ENCODE measurements at places on chromosomes 4 and X.

- no peak for DNase-seq
Measured at GRCh38 chrX:22803353-22803752, 196.4 kb upstream of the DDX53 start.

- no peak for DNase-seq
Measured at GRCh38 chrX:13579661-13580060, 10.3 kb downstream of the EGFL6 start.

GRCh38 chr4:95422436-95422835, 126.3 kb downstream of the UNC5C start:
- DNase-seq = no peak

DNA sequence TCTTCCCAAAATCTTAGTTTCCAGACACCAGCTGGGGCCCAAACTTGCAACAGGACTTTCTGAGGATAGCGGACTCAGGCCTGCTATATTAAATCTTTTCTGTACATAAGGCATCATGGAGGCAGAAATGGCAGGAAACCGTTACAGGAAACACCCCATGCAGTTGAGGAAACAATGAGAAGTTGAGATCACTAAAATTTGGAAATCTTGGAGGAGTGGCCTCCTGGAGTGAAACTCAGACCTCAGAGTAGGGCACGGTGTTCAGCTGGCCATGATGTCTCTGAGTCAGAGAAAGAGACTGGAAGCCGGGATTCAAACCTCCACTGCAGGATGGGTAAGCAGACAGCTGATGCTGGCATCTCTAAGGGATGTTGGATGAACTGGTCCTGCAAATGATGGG, 372.6 kb upstream of the CTSO start:
- DNase-seq = no peak

GRCh38 chr4:40205259-40206198, 8.7 kb downstream of the RHOH start:
- DNase-seq = no peak

- no peak for DNase-seq
Measured at GRCh38 chr4:8708401-8709021, 115.9 kb downstream of the CPZ start.

DNA sequence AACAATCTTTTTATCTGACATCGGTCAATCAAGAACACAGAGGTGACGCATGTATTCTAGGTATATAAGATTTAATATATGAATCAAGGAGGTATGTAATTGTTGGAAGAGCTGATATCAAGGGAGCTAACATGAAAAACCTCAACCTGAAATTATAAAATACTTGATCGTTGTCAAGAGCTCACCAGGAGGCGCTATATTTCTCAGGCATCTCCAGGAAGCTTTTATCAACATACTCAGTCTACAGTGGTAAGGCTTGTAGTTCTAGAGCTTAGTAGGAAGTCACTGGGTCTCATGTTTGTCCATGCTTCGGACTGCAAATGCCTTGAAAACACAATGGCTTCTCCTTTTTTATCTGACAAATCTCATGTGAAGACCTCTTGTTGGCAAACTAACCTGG, 156.1 kb downstream of the GRXCR1 start:
- DNase-seq = no peak

DNA sequence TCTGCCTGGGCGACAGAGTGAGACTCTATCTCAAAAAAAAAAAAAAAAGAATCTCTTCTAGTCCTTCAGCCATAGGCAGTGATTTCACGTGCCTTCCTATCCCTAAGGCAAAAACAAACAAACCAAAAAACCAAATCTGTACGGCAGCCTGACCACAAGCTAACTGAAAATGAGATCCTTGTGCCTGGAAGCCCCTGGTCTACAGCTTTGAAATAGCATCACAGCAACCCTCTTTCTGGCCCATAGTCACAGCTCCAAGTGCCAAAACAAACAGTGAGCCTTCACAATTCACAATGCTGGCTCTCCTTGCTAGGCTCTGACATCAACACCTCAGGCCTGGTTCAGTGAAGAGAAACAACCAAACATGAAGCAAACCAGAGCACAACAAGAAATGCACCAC, 46.1 kb downstream of the TMEM150C start:
- no peak for DNase-seq

DNA sequence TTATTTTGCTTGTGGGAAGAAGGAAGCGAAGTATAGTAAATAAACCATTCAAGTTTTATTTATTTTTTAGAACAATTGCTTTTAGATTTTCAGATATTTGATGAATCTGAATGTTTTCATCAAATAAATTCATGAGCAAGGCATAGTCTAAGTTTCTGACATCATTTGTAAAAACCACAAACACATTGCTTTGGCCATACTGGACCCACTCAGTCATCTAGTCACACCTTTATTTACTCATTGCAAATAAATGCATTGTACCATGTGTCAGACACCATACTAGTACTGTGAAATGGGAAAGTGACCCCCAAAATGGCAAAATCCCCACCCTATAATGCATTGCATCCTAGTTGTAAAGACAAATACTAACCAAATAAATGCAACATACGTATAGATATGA, 449.1 kb upstream of the SMIM31 start:
- no peak for DNase-seq

- DNase-seq = no peak
Measured at GRCh38 chr4:12447451-12447850, 1018.8 kb upstream of the HS3ST1 start.

DNA sequence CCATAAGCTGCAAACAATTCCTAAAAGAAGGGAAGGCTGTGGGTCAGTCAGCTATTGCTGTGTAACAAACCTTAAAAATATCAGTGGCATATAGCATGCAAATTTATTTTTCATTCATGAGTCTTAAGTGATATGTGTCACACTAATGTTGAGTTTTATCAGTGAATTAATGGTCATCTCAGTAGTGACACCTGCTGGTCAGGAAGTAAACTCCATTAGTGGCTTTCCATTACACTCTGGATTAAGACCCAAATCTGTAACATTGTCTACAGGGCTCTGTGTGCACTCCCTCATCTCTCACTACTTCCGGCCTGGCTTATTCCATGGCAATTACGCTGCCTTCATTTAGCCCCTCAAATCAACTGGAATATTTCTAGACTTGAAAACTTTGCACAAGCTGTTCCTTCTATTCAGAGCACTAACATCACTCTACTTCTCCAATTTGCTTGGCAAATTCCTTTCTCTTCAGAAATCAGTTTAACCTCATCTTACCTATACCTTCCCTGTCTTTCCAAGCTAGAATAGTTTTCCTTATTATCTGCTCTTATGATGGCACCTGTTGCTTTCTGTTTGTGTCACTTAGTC, 217.3 kb upstream of the TAPT1 start:
- no peak for DNase-seq

- DNase-seq = no peak
Measured at GRCh38 chr4:158560284-158560683, 38.6 kb downstream of the RXFP1 start.

- no peak for DNase-seq
Measured at GRCh38 chr4:37680089-37680488, 6.1 kb downstream of the RELL1 start.

GRCh38 chr4:86452422-86452891, 92.6 kb upstream of the MAPK10 start:
- no peak for DNase-seq

GRCh38 chrX:54087661-54088060, 43.4 kb upstream of the PHF8 start:
- DNase-seq = no peak

GRCh38 chrX:20333672-20334071, 67.0 kb upstream of the RPS6KA3 start:
- DNase-seq = no peak

GRCh38 chrX:10725071-10725470, 104.7 kb upstream of the MID1 start:
- DNase-seq = no peak

DNA sequence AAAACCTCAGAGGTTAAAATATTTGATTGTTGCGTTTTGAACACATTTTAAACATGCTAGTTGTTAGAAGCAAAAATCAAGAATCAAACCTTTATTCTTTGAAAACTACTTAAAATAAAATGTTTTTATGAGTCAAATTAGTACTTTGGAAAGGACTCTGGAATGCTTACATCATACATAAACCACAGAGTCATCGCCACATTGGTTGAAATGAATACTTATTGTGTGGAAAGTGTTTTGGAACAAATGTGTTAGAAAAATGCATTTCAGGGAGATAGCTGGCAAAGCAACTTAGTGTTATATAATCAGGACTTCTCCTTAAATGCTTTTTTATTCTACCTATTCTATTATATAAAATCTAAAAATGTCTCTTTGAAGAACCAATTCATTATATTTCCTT, 49.4 kb upstream of the CAMK2D start:
- no peak for DNase-seq

- no peak for DNase-seq
Measured at GRCh38 chrX:10656214-10656613, 35.8 kb upstream of the MID1 start.

- no peak for DNase-seq
Measured at GRCh38 chr4:38144031-38144430, 183.8 kb downstream of the PTTG2 start.

GRCh38 chrX:29024871-29025270, 437.6 kb downstream of the IL1RAPL1 start:
- no peak for DNase-seq

- DNase-seq = no peak
Measured at GRCh38 chr4:100872811-100873210, 355.0 kb upstream of the EMCN start.

GRCh38 chr4:27861802-27862201, 1001.2 kb downstream of the STIM2 start:
- DNase-seq = no peak

DNA sequence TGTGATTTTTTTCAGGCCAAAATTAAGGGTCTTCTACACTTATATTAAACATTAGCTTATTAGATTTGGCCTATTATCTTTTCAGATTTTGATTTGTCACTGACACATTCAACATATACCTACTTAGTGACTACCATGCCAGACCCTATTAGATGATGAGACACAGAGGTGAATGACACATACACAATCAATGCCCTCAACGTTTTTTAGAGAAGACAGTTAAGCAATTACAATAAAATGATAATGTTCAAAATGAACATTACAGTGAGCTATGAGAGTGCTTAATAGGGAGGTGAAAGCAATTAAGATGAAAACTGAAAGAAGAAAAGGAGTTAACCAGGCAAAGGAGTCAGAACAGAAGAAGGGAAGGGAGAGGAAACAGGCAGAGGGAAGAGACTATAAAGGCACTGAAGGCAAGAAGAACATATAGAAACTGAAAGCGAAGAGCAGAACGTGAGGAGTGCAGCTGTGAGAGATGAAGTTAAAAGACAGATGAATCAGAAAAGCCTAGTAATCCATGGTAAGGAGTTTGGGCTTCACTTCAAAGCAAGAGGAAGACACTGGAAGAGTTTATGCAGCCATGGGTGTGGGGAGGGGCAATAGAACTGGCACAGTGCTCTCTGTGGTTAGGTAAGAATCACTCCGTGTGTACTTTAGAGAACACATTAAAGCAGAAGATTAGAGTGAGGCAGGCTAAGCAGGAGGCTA, 119.0 kb downstream of the REELD1 start:
- no peak for DNase-seq

GRCh38 chrX:40971736-40972135, 113.5 kb upstream of the USP9X start:
- no peak for DNase-seq

DNA sequence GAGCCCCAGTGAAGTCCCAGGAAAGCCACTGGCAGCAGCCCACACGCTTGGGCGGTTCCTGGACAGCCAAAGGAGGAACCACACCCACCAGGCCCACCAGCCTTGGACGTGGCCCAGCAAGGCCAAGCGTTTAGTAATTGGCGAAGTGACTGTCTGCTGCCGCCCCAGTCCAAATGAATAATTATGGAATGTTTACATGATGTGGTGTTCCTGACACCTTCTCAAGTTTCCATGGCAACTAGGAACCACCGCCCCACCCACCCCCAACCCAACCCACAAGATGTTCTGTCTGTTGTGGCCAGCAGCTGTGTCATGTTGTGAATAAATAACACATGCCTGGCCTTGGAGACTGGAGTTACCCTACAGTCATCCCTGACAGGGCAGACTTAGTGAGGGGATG, 22.3 kb downstream of the APLN start:
- DNase-seq = no peak

DNA sequence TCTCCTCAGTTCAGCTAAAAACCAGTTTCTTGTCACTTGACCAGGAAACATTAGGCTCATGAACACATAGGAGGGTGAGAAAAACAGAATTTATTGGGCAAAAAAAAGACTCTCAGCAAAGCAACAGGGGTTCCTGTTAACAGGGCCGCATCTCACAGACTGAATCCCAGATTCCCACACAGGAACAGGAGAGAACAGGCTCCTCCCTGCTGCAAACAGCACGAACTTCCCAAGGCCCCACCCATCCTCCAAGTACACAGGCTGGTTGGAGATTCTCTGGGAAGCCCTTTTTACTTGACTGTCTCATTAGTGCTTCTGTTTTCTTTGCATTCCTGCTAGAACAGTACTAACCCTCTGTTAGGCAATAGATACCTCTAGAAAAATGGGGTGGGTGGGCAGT, 52.4 kb upstream of the IL21 start:
- no peak for DNase-seq

DNA sequence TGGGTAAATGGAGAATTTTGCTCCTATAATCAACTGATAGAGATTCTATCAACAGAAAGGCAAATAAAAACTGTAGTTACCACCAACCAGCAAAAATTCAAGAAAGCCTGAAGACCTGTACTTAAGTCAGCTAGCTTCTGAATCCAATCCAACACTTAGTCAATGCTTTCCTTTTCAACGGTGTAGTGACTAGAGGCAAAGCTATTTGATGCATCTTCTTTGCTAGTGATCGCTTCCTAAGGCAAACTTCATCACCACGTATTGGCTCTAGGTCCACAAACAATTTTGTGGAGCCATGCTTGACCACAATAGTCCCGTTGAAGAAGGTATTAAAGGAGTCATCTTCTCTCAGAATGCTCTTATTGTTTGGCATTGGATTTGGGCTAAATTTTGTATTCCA, 25.0 kb upstream of the UBA6 start:
- DNase-seq = no peak

DNA sequence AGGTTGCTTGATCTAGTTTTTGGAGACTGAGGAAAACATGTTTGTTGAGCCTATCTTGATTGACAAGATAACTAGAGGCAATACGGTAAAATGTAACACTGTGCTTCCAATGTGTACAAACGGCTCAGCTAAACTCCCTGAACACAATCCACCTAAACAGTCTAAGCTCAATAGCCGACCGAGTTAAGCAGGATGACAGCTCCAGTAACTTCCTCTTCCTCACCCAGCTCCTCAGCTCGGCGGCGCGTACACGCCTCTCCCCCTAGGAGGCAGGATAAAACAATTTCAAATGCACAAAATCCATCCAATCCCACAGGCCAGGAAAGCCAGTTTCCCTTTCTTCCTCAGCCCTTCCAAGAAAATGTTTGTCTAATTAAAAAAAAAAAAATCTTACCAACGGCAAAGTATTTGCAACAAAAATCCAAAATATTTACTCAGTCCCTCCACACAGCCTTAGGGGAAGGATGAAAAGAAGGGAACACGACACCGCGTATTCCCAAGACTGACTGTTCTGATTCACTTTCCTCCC, 1.0 kb downstream of the CNOT6L start:
- peak; percentile 11 for DNase-seq

- no peak for DNase-seq
Measured at GRCh38 chrX:68762766-68763165, 66.1 kb upstream of the EFNB1 start.

Measured in stimulated activated CD8-positive, alpha-beta memory T cell treated with anti-CD3 and anti-CD28 coated beads, Interleukin-4, amount 100 ng/mL, for 1 hour (primary cell).